ENCODE measurements at places on chromosomes 13 and 19. TPM values are rescaled to one million over a fixed set of nuclear protein-coding genes. Genes with fewer than 3 reads are reported as not detected.

DNA sequence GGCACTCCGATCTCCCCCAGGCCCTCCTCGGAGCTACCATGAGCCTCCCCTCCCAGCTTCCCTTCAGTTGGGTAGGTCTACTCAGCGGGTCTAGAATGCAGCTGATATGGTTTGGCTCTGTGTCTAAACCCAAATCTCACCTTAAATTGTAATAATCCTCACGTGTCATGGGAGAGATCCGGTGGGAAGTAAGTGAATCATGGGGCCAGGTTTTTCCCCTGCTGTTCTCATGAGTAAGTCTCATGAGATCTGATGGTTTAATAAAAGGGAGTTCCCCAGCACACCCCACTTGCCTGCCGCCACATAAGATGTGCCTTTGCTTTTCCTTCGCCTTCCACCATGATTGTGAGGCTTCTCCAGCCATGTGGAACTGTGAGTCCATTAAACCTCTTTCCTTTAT, 14.5 kb upstream of the DOCK9 start:
- no peak for DNase-seq
- H3K27me3 ChIP-seq, result no peaks in the 10 kb centered on the region
- no peak overlapping the region for H3K27ac ChIP-seq
- peaks cover 7% of the 10 kb centered on the region for H3K4me1 ChIP-seq

GRCh38 chr13:65656740-65657329, 1573.3 kb downstream of the PCDH9 start:
- DNase-seq, result no peak
- H3K27ac ChIP-seq, result no peak overlapping the region
- H3K4me1 ChIP-seq, result no peaks in the 10 kb centered on the region
- H3K36me3 ChIP-seq, result no peaks in the 10 kb centered on the region
- no peaks in the 10 kb centered on the region for H3K27me3 ChIP-seq

ZNF419 gene
- 15.4 TPM for total RNA-seq

- H3K27ac ChIP-seq, result no peak overlapping the region
- no peak overlapping the region for H3K4me3 ChIP-seq
- no peaks in the 10 kb centered on the region for H3K27me3 ChIP-seq
- DNase-seq, result no peak
Measured at GRCh38 chr13:21426238-21426637, 32.9 kb downstream of the ZDHHC20 start.

- H3K27me3 ChIP-seq, result no peaks in the 10 kb centered on the region
Measured at GRCh38 chr13:32299893-32300292, 15.3 kb downstream of the ZAR1L start.

DNA sequence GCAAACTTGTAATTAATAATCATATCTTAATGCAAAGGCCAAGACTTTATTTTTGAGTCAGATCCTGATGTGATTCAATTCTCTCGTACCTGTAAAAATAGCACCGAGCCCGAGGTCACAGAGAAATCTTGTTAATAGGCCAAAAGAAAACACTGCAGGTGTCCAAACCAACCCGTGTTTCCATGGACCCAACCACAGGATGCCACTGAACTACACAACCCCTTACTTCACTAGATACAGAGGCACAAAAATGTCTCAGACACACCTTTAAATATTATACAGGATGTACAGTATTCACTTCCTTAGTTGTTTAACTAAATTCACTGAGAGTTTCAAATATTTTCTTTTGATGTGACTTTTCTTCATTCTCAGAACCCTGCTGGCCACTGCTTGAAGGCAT, 530.9 kb downstream of the MYO16 start:
- no peaks in the 10 kb centered on the region for H3K27me3 ChIP-seq
- no peak overlapping the region for H3K4me3 ChIP-seq
- no peaks in the 10 kb centered on the region for H3K36me3 ChIP-seq
- H3K4me1 ChIP-seq, result no peaks in the 10 kb centered on the region
- DNase-seq, result no peak

DNA sequence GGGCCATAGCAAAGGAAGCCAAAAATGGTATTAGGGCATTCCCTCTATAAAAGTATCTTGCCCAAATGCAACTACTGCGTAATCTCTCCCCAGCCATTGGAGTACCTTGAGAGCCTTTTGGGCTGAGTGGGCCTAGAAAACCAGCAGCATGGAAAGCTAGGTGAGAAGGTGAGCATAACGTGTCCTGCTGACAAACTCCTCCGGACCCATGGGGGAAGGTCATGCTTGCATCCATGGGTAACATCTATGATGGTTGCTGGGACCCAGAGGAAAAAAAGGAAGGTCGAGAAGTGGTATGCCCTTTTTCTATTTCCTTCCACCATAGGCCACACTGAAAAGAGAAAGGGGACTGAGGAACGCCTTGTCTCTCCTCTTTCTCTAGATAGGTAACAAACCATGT, 57.4 kb downstream of the ZNF728 start:
- H3K36me3 ChIP-seq, result no peaks in the 10 kb centered on the region
- DNase-seq, result no peak
- no peak overlapping the region for H3K27ac ChIP-seq
- no peaks in the 10 kb centered on the region for H3K27me3 ChIP-seq
- H3K4me1 ChIP-seq, result no peaks in the 10 kb centered on the region
- H3K4me3 ChIP-seq, result no peak overlapping the region
